ENCODE measurements at places on chromosomes 2 and 18. TPM values are rescaled to one million over a fixed set of nuclear protein-coding genes. Genes with fewer than 3 reads are reported as not detected.

SLC5A7 gene
- not detected for total RNA-seq

DNA sequence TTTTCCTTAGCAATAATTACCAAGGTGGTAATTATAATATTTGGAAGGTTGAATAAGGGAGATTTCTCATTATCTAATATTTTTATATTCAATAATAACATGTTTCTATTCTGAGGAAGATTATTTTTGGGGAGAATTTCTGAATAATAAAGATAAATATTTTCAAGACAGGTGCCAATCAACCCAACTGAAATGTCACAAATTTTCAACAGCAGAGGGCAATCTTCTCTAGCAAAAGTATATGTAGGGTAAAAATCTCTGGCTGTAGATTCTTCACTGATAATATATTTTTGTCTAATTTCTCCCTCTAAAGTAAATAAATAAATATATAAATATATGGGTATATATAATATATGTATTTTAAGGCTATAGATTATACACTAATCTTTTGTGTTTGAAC lies 1187.2 kb upstream of the CRIM1 start:
- no peak for DNase-seq

DNA sequence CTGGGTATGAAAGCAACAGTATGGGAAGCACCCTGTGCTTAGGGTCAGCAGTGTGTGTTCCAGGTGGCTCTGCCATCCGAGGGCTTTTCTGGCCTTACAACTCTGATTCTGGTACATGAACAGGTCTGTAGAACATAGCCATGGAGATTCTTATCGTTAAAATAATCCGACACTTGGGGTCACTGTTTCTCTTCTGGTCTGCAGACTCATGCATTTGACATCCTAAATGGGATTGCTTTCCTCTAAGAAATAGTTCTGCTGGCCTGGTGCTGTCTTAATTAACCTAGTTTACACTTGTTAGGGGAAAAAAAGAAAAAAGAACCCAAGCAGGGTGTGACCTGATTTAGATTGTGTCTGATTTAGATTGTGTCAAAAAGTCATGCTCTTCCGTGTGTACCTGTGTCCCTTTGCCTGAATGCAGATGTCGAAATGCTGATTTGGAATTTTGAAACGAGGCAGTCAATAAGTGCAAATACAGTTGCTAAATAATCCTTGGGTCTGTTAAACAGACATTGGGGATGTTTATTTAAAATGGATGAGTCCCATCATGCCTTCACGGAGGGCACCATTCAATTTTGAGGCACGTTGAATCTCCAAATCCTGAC lies 59.6 kb downstream of the TRPM8 start:
- no peak for DNase-seq

DNA sequence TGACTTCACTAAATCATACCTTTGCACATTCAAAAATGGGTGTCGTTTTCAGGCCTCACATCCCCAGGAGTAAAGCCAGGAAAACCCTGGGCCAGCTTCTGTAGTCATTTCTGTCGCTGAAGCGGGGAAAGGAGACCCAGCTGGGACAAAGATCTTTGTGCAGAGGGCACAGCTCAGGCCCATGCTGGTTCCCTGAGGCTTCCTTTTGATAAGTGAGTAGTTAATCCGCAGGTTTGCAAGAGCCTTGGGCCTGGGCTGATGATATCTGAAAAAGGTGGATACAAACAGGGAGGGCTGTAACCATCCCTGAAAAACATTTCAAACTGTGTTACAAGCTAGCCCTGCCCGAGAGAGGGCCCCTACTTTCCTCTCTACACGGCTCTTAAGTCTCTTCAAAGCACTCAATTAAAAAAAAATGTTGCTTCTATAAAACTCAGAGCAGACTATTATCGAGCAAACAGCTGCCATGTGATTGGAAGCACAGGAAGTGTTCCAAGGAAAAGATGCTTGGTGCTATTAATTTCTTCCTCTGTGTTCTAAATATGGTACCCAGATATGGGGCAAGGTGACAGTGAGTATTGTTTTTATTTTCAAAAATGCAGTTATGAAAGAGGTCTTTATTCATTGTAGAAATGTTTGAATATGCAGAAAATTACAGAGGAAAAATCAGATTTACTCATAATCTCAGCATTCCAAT lies 117.2 kb downstream of the LNPK start:
- DNase-seq = no peak

Data from sciatic nerve (tissue), 2 donors.